Endothelial cell of umbilical vein (primary cell): ENCODE measurements at places on chromosomes 5 and 9.

DNA sequence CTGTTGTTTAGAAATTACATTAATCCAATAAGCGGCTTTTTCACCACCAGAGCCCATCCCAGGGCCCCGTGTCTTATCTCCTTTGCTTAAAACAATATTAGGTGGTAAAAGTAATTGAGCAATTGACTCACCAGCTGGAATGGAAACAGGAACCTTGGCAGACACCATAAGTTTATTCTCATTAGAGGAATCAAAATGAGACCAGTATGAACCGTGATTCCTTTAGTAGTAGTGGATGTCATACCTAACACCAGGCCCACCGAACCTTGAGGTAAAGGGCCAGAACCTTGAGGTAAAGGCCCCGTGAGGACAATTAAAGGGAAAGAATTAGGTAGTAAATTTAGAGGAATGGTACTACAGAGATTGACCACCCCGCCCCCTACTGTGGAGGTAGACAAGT lies 16.5 kb downstream of the HSDL2 start:
- no peak for DNase-seq

DNA sequence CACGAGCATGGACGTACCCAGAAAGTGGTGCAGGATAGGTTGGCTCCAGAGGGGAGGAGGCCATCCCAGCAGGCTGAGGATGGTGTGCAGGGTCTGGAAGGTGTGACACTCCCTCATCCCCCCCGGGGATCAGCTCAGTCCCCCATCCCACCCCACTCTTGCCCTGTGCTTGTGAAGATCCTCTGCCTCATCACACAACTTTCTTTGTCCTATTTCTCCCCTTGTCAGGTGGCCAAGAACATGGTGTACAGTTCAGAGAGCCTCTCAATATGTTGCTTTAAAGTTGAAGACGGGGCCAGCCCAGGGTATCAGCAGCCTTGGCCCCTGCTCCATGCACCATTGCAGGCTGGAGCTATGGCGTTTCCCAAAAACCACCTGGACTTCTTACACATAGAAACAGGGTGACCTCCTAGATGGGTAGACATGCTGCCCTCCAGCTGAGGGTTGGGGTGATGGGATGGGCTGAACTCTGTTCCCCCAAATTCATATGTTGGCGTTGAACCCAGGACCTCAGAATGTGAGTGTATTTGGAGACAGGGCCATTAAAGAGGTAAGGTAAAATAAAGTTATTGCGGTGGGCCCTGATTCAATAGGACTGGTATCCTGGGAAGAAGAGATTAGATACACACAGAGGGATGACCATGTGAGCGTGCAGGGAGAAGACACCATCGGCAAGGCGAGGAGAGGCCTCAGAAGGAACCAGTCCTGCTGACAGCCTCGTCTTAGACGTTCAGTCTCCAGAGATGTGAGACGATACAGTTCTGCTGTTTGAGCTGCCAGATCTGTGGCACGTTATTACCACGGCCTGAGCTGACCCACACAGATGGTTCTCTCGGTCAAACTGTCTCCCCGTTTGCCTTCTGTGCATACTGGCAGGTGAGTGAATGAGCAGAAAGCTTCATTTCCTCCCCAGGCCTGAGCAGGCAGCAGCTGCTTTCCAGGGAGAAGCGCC lies 272.5 kb downstream of the GADD45G start:
- no peak for DNase-seq

DNA sequence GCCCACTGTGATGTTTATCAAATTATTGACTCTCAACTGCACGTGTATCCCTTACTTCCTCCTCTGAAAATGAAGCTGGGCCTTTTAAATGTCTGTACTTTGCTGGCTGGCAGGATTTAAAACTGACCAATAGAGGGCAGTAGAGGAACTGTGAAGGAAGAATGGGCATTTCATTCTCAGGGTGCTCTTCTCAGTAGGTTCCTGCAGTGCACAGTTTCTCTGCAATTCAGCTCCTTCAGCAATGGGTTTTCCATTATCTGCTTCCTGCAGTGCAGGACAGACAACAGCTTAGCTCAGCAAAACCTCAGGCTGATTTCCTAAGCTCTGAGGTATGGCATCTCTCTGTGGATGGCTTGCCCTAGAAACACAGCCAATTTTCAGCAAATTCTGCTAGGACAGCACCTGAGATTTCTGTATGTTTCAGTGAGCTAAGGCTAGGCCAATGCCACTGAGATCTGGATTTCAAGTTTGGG lies 298.4 kb upstream of the PRDM9 start:
- no peak for DNase-seq

DNA sequence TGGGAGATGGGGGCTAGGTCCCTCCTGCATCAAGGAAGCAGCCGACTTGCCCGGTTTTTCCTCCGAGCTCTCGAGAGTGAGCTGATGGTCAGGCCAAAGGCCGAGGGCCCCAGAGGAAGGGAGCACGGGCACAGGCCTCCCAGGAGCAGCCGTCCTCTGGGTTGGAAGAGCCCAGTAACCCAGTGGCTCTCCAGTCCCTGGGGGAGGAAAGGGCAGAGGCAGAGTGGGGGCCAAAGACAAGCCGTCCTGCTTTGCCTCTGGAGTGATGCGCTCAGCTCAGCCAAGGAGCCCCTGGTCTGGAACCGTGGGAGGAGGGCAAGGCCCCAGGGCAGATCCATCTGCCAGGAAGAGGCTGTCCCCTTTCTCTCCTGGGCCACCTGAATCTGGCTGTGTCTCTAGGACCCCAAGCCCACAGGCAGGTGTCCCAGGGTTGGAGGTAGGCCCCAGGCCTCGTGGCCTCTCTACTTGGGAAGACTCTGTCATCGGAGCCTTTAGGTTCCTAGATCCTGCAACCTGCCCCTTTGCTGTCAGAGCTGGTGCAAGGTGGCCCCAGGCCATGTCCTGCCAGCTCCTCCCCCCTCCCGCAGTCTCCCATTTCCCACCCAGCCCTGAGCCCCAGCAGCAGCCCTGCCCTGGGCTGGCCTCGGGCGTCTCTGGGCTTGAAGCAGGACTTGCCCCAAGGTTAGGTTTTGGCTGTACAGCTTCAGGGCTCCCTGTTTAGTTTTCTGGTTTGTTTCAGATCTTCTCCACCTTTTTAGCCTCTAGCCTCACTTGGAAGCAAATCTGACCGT lies 224.1 kb downstream of the CACNA1B start:
- DNase-seq = no peak

- DNase-seq = peak; percentile 83
Observed at GRCh38 chr5:77086689-77087483, at the start of gene ZBED3. ZBED3 (minus strand) TSS chr5:77087285; CDS start chr5:77077878, 9,407 bp downstream.

DNA sequence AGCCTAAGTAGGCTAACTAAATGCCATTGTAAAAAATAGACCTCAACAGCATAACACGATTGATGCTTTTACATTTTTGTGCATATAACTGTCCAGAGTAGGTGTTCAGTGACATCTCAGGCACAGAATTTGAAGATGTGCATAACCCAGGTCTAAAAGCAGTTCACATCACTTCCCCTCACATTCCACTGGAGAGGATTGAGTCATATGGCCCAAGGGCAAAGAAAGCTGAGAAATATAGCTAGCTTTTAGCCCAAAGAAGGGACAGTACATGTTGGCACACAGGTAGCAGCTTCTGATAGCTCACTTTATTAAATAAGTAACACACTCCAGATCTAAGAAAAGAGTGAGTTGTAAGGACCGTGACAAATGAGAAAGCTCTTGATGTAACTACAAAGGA lies 2259.5 kb upstream of the WWC1 start:
- no peak for DNase-seq

GRCh38 chr5:74454263-74455030 lies 186.1 kb downstream of the ENC1 start:
- peak; percentile 39 for DNase-seq

DNA sequence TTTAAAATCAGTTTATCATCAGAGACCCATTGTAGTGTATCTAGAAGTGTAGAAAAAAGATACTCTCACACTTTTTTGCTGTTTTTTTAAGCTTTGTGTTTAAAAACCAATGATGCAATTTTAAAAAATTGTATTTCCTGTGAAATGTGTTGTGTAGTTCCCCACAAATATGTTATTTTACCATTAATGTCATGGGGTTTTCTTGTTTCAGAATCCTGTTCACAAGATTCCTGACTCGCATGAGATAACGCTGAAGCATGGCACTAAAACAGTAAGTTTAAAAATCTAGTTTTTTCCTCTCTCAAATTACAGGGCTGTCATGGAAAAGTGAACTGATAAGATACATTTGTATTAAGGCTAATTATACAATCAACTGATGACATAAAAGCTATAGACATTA lies 58.6 kb downstream of the WDR70 start:
- peak; percentile 33 for DNase-seq

DNA sequence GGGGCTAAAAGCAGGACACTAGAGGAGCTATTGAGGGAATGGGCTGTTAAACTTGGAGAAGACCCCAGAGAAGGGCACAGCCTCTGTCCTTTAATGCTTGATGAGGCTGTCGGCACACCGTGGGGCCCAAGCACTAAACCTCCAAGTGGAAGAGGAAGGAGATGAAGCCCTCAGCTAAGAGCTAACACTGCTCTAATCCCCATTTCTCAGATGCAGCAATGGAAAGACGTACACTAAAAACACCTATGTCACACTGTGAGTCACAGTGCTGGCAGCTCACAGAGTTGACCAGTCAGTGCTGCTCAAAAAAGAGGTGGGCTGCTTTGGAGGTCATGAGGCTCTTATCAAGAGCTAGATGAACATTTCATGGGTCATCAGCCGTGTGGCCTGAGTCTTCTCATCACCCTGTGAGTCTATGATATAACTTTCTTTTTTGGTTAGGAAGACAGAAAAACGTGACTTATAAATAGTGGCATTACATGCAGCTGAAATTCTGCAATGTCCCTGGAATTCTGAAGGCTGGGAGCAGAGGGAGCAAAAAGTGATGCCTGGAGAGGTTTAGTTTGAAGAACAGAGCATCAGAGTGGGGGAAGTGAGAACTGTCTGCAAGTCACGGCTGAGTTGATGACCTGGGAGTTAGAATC lies 21.5 kb downstream of the TNFSF8 start:
- no peak for DNase-seq

GRCh38 chr5:94908889-94909480 lies 290.5 kb downstream of the SLF1 start:
- peak; percentile 46 for DNase-seq

DNA sequence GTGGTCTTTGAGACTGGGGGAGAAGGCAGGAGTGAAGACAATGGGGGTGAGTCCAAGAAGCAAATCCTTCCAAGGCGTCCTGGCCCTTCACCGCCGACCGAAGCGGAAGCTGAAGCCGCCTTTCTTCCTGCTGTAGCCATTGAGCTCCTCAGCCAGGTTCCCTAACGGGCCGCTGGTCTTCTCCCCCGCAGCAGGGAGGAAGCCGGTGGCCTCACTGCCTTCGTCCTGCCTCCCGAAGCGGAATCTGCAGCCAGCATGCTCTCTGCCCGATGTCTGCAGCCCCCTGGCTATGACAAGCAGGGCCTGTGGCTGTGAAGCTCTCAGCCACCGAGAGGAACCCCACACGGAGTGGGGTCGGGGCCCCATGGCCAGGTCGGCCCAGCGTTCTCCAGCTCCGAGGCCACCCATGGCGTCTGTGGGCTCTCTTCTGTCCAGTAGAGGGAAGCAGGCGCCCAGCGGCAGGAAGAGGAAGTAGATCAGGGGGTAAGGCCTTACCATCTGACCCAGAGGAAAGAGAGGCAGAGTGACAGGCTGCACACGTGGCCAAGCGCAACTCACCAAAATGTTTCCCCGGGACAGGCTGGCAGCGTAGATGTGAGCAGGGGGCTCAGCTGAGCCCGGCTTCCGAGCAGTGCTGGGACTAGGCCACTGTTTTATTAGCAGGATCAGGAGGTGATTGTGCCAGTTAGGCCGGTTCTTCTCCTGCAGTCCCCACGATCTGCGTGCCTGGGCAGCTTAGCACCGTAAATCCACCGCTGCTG lies 3.1 kb downstream of the QRFP start:
- DNase-seq = no peak

GRCh38 chr9:86281593-86282076 lies 703 bp downstream of the ISCA1 start:
- no peak for DNase-seq

DNA sequence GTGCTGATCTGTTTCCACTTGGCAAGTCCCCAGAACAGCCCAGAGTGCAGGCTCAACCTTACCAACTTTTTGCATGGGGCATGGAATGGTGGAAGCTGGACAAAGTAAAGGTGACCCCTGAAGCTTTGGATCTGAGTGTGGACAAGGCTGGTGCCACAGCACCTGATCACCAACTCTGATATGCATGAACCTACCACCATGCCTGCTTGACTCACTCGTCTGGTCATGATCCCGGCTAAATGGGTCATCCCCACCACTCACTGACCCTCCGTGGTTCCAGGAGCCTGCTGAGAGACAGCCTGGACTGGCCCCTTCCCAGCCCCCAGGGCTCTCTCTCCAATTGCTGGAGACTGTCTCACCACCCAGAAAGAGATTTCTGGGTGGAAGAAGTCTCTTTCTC lies 14.4 kb upstream of the SLC22A4 start:
- no peak for DNase-seq

GRCh38 chr5:143791848-143792731 lies 19.9 kb upstream of the HMHB1 start:
- DNase-seq = no peak

- DNase-seq = peak; percentile 82
Observed at GRCh38 chr5:40041452-40041851, 616.7 kb upstream of the DAB2 start.

- DNase-seq = no peak
Observed at GRCh38 chr5:115480271-115480670, 64.3 kb downstream of the FEM1C start.

- no peak for DNase-seq
Observed at GRCh38 chr9:19373527-19373926, 6.5 kb downstream of the RPS6 start.

DNA sequence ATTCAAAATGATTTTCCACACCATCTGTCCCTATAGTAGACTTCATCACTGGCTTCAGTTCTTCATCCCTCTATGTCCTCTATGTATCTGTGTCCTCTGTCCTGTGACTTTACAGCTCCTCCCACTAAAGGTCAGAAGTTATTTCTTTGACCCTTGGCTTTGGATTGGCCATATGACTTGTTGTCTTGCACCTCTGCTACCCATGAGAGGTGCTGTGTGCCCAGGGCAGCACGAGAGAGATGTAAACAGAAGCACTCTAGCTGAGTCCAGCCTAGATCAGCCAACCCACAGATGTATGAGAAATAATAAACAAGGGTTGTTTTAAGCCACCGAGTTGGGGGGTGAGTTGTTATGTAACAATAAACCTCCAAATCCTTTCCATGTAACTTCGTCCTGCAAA lies 63.4 kb upstream of the ENTREP1 start:
- DNase-seq = no peak

DNA sequence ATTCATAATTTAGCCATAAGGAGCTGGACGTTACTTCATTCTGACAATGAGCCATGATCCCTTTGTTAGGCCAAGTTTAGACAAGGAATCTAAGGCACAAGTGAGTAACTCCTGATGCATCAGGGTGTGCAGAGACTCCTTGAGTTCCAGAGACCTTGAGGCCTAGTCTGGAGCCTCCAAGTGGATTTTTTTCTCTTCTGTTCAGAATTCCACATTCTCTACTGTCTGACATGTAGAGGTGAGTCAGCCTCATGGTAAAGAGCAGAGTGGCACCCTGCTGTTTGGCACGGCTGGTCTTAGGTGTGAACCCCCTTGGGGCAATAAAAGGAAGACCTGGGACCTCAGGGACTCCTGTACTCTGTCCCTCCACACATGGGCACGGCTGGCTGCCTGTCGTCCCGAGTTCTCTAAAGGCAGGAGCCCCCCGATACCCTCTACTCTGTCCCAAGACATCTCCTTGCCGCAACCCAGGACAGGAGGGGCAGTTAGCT lies 22.0 kb upstream of the TGFBI start:
- DNase-seq = no peak
